ENCODE measurements at places on chromosomes 7 and 10. TPM values are rescaled to one million over a fixed set of nuclear protein-coding genes. Genes with fewer than 3 reads are reported as not detected.

Gene SORCS1
- polyA plus RNA-seq = 6.5 TPM

Gene IFIT1B
- 0.34 TPM for polyA plus RNA-seq

Gene PTPN20
- 1.5 TPM for polyA plus RNA-seq

Gene PLEKHS1
- 62.4 TPM for polyA plus RNA-seq

Gene PAPOLB
- polyA plus RNA-seq = 0.03 TPM

Gene SPDYE8
- polyA plus RNA-seq = 0.27 TPM

Gene SPDYE2
- polyA plus RNA-seq = 3.2 TPM

Gene TFEC
- polyA plus RNA-seq = 132 TPM

Gene SLC37A3
- 38.7 TPM for polyA plus RNA-seq

Gene GBX1
- polyA plus RNA-seq = 0.07 TPM

Gene CNOT4
- polyA plus RNA-seq = 18.8 TPM

Gene DRGX
- polyA plus RNA-seq = 0.78 TPM

Gene VPS26A
- 57.7 TPM for polyA plus RNA-seq

Gene SGCE
- 36.2 TPM for polyA plus RNA-seq

Gene PRTFDC1
- 34.3 TPM for polyA plus RNA-seq

Gene SLC18A2
- 0.72 TPM for polyA plus RNA-seq

Gene CALML3
- 0.09 TPM for polyA plus RNA-seq

Gene TSPAN13
- 189 TPM for polyA plus RNA-seq

Gene CYP3A7
- 1.8 TPM for polyA plus RNA-seq

Gene TMEM270
- 0.10 TPM for polyA plus RNA-seq

Gene HOXA5
- polyA plus RNA-seq = 30.3 TPM

Gene HOXA9
- 0.33 TPM for polyA plus RNA-seq

Gene GCK
- 2.3 TPM for polyA plus RNA-seq

Gene POLR3A
- polyA plus RNA-seq = 14.1 TPM

Gene CAMK1D
- polyA plus RNA-seq = 8.4 TPM

Gene ATOH7
- 1.4 TPM for polyA plus RNA-seq

Gene STEAP4
- 0.30 TPM for polyA plus RNA-seq

Gene HECW1
- polyA plus RNA-seq = 0.36 TPM

Gene ZNF488
- polyA plus RNA-seq = 2.2 TPM

Gene ZNF716
- polyA plus RNA-seq = not detected

Gene MKX
- polyA plus RNA-seq = 0.40 TPM

Gene SPDYE6
- polyA plus RNA-seq = 4.3 TPM

Gene CFAP69
- polyA plus RNA-seq = 8.1 TPM

Gene SKIDA1
- polyA plus RNA-seq = 1.9 TPM

Gene LEP
- polyA plus RNA-seq = 0.01 TPM

Gene CPA1
- polyA plus RNA-seq = 2.1 TPM

Gene TUBAL3
- 33.9 TPM for polyA plus RNA-seq

Gene NUDT1
- 25.6 TPM for polyA plus RNA-seq

Gene SPRN
- polyA plus RNA-seq = 4.9 TPM

Gene CLRN3
- 121 TPM for polyA plus RNA-seq

Gene COPS6
- polyA plus RNA-seq = 94.0 TPM

Gene CAMK2B
- 4.4 TPM for polyA plus RNA-seq

Gene SORBS1
- 60.2 TPM for polyA plus RNA-seq

Gene SFTPA1
- polyA plus RNA-seq = not detected

Gene ANAPC16
- 122 TPM for polyA plus RNA-seq

Gene TEX36
- 0.07 TPM for polyA plus RNA-seq

Gene FOXI2
- polyA plus RNA-seq = not detected

Gene RAB19
- 1.2 TPM for polyA plus RNA-seq

Gene OR6B1
- not detected for polyA plus RNA-seq

Gene CCL24
- polyA plus RNA-seq = 32.1 TPM

Gene PON1
- polyA plus RNA-seq = 2.3 TPM

All from large intestine (tissue), 12 donors.